ENCODE measurements at places on chromosomes 7 and 10. TPM values are rescaled to one million over a fixed set of nuclear protein-coding genes. Genes with fewer than 3 reads are reported as not detected.

DNA sequence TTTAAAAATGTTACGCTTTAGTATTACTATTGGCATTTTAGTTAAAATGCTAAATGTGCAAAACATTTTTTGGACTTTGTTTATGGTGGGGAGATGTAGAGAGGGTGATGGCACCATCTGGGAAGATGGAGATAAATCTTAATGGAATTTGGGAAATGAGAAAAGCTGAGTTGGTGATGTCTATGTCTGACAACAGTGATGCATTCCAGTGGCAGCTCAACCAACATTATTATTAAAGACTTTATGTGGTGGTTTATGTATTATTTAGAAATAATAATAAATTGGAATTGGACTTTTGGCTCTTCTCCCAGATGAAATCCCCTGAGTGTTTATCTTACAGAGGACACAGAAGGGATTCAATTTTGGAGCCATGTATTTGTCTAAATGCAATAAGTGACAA is 77.6 kb downstream of the SEC23IP start:
- no peak for DNase-seq

The KIAA1217 gene
- polyA plus RNA-seq: 6.6 TPM

GRCh38 chr7:150910996-150911422 is 58.7 kb downstream of the AOC1 start:
- DNase-seq: no peak

The VENTX gene
- polyA plus RNA-seq: not detected

GRCh38 chr10:131982185-131982756 is 548 bp upstream of the BNIP3 start:
- DNase-seq: no peak

The CNPY1 gene
- not detected for polyA plus RNA-seq

The MUC12 gene
- polyA plus RNA-seq: 2.8 TPM

The GPR158 gene
- not detected for polyA plus RNA-seq

The MLLT10 gene
- 41.0 TPM for polyA plus RNA-seq

The SEMA3D gene
- polyA plus RNA-seq: 5.7 TPM

DNA sequence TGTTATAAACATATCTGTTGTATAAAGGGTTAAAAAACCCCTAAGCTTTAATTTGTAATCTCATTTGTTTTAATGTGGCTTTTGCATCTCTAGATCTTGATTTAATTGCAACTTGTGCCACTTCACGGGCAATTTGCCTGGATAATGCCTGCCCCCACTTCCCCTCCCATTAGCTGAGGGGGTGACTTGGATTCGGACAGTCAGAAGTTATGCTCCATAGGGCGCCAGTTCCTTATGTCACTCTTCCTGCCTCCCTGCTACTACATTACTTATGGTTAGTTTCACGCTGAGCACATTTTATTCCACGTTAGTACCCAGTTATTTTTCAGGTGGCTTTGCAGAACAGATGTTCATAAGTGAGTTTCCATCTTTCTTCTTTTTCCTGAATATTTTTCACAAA is 1015.2 kb upstream of the PHF14 start:
- no peak for DNase-seq

- DNase-seq: no peak
Observed at GRCh38 chr7:116633131-116633988, 38.6 kb upstream of the MET start.

DNA sequence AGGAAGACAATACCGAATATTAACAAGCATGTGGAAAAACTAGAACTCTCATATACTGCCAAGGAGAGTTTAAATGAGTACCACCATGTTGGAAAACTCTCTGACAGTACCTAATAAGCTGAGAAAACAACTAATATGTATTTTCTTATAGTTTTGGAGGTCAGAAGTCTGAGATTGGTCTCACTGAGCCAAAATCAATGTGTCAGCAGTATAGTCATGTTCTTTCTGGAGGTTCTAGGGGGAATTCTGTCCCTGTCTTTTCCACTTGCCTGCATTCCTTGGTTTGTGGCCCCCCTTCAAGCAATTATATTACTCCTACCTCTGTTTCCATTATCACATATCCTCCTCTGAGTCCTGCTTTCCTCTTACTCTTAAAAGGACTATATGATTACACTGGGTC is 144.6 kb downstream of the HBP1 start:
- no peak for DNase-seq

The ATOH7 gene
- polyA plus RNA-seq: not detected

GRCh38 chr10:106980495-106981451 is 183.7 kb downstream of the SORCS1 start:
- no peak for DNase-seq

- DNase-seq: no peak
Observed at GRCh38 chr7:108045154-108045553, 42.2 kb upstream of the LAMB1 start.

The MMD2 gene
- polyA plus RNA-seq: not detected

The ICA1 gene
- not detected for polyA plus RNA-seq

The ITPRID1 gene
- not detected for polyA plus RNA-seq

The SLC26A3 gene
- not detected for polyA plus RNA-seq

GRCh38 chr7:36080843-36081242 is 72.2 kb upstream of the EEPD1 start:
- no peak for DNase-seq

GRCh38 chr7:23462846-23463245 is 7.4 kb downstream of the IGF2BP3 start:
- DNase-seq: no peak

DNA sequence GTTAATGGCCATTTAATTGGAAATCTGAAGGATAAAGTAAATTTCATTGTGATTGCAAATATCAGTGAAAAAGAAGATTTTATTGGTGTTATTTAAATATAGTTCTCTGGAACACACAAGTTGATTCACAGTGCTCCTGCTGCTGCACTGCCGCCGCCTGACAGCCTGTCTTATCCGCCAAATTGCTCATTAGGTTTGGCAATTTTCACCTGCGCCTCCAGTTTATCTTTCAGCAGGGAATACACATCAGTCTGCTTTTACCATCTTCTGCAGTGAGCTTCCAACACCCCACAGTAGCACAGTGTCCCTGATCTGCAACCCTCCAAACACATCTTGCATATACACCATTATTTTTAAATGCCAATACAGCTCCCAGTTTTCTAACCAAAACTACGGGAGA is 308.3 kb downstream of the PARD3 start:
- DNase-seq: no peak

The MCU gene
- 104 TPM for polyA plus RNA-seq

- DNase-seq: no peak
Observed at GRCh38 chr7:157799076-157799685, 462.4 kb downstream of the DNAJB6 start.

DNA sequence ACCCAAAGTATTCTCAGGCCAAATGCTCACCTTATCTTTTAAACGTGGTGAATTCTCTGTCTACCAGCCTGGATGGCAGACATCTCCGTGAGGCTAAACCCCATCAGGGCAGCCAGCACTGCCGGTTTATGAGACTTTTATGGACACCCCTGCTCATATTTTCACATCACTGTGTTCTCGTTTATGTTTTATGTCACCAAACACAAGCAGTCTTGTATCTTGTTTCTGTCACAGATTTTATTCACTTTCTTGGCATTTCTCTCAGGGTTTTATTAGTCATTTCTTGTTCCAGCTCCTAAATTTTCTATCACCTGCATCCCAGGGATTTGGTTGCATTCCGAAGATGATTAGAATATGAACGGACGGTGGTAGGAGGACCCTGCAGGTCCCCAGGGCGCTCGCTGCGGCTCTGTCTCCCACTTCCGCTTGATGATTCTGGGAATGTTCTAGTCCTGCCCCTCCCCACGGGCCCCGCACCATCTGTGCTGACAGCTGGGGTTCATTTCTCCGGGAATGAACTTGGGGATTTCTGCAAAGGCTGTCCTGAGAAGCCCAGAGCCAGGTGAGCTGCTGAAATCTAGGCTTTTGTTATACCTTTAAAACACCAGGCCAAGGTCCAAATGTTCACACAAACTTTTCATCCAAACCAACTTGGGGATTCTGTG is 217.6 kb downstream of the GFRA1 start:
- DNase-seq: no peak

GRCh38 chr10:71301371-71301916 is 17.6 kb upstream of the SLC29A3 start:
- no peak for DNase-seq

- DNase-seq: no peak
Observed at GRCh38 chr7:103799298-103799697, 190.2 kb downstream of the RELN start.

DNA sequence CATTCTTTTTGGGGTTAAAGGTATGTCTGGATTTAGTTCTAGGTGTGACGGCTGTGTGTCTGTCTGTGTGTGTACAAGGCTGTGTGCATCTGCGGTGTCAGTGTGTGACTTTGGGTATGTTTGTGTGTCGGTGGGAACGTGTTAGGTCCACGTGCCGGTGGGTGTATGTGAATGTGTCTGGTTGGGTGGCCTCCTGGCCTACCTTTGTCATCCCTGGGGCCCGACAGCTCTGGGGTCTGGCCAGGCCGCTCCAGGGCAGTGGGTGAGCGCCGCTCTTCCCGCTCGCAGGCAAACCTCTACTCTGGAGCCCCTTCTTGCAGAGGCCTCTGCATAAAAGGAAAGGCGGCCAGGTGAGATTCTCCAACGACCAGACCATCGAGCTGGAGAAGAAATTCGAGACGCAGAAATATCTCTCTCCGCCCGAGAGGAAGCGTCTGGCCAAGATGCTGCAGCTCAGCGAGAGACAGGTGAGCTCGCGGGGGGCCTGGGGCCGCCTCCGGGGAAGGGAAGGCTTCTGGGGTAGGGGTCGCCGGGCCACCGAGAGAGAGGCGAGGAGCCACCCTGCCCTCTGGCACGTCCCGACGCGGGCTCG is 2.4 kb downstream of the HHEX start:
- no peak for DNase-seq

GRCh38 chr7:26592011-26592410 is 272.4 kb downstream of the SKAP2 start:
- DNase-seq: no peak

The SLC25A40 gene
- polyA plus RNA-seq: 9.3 TPM

The SFTPA1 gene
- not detected for polyA plus RNA-seq

GRCh38 chr10:49602380-49603023 is 7.6 kb upstream of the SLC18A3 start:
- DNase-seq: no peak

GRCh38 chr10:12919574-12919973 is 81.9 kb downstream of the CCDC3 start:
- no peak for DNase-seq

The TMEM236 gene
- 0.01 TPM for polyA plus RNA-seq

- no peak for DNase-seq
Observed at GRCh38 chr7:42263971-42264370, 27.0 kb upstream of the GLI3 start.

DNA sequence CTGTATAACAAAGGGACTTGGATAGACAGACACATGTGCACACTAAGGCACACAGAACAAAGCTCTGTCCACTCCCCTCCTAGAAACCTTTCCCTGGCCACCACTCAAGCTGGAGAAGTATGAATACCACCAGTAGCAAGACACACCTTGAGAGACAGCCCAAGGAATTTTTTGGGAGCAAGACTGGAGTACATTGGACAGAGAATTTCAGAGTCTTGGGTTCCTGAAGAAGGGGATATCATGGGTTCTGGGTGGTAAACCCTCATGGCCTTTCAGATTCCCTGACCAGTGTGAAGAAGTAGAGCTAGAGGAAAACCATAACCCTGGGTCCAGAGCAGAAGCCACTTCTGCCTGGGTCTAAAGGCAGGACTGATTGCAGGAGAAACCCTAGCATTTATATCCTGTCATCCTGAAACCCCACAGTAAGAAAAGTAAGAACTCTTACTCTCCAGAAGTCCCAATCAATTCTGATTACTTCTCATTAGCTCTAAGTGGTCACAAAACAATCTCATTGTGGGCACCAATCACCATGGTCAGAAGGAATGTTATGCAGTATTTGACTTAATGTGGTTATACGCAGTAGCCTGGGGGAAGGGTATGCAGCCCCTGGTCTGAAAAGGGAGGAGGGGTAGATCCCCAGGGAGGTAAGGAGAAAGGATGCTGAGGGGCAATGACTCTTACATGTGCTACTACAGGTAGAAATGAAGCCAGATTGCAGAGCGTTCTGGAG is 20.4 kb upstream of the MACC1 start:
- no peak for DNase-seq

The SYNPO2L gene
- 0.02 TPM for polyA plus RNA-seq

DNA sequence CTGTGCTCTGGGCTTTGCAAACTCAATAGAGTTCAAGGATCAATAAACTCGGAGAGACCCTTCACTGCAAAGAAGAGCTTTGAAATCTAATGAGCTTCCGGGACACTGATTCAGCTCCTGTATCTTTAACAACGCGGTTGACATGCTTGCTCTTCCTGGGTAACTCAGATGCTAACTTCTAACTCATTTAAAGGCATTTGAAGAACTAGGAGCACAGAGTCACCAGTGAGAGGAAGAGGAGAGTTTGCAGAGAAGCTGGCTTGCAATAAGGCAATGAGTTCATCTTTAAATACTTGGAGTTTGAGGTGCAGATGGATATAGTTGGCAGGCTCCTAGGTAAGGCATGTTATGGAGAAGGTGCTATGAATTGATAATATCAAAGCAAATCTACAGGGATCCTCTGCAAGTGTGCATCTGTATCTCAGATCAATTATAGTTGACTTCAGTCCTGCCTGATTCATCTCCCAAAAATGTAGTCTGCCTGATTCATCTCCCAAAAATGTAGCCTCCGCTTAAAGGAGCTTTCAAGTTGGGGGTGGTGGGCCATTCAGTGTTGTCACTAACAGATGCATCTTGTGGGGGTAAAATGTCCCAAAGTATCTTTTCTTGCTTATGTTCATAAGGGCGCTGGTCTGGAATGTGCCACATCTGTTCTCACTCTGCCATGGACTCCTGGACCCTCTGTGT is 182.5 kb upstream of the PRSS58 start:
- peak; percentile 37 for DNase-seq

GRCh38 chr7:82241356-82241755 is 202.2 kb downstream of the CACNA2D1 start:
- no peak for DNase-seq

The HTR7 gene
- polyA plus RNA-seq: 1.1 TPM

GRCh38 chr10:14953424-14954000 is 384 bp downstream of the DCLRE1C start:
- DNase-seq: peak; percentile 7

The BLVRA gene
- 58.7 TPM for polyA plus RNA-seq

- DNase-seq: no peak
Observed at GRCh38 chr7:5689118-5689517, 92.3 kb downstream of the RNF216 start.

The C7orf57 gene
- not detected for polyA plus RNA-seq

GRCh38 chr10:102783568-102783967 is 39.8 kb downstream of the WBP1L start:
- no peak for DNase-seq

DNA sequence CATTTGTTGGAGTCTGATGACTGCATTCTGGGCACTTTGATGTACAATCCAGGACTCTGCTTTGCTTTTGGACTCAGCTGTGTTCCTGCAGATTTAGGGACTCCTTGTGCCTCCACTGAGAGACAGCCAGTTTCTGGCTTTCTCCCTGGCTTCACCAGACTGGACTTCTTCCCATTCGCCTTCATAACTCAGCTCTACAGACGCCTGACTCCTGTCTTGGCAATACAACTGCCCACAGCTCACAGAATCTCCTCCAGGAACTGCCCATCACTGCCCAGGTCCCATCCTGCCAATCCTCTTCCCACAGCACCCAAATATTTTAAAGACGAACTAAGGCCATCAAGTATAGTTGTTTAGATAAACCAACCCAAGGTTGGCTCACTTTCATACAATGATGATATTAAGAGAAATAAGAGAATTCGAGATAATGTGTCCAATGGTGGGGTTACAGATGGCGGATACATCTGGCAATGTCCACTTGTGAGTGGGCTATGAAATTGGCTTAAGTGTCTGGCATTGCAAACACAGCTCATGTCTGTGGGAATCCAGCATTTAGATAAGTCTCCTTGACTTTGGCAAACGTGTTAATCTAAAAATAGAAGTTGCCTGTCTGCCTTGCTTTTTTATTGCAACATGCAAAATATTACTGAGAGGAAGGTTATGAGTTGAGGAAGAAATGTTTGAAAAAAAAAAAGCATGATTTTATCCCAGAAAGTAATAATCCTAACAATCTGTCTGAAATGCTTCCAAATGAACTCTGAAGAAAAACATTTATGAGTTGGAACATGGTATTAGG is 95.1 kb downstream of the ITGA8 start:
- no peak for DNase-seq
